Stimulated activated CD8-positive, alpha-beta memory T cell treated with anti-CD3 and anti-CD28 coated beads, Interleukin-15, amount 100 ng/mL, for 4 hours (primary cell): ENCODE measurements at places on chromosomes 16 and 17.

DNA sequence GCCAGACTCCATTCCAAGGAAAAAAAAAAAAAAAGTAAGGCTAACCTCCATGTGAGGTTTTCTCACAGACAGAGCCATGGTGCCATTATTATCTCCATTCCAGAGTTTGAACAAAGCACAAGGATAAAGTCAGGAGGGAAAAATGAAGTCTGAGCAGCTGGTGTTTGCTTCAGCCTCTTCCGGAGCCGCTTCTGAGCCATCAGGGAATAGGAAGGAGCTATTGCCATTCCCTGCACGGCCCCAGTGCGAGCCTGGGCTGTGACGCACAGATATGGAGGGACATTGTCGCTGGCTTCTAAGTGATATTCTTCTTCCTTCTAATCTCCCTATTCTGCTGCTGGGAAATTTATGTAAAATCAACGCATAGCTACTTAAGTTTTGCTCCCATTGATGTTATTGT is 69.5 kb upstream of the PIRT start:
- no peak for DNase-seq

DNA sequence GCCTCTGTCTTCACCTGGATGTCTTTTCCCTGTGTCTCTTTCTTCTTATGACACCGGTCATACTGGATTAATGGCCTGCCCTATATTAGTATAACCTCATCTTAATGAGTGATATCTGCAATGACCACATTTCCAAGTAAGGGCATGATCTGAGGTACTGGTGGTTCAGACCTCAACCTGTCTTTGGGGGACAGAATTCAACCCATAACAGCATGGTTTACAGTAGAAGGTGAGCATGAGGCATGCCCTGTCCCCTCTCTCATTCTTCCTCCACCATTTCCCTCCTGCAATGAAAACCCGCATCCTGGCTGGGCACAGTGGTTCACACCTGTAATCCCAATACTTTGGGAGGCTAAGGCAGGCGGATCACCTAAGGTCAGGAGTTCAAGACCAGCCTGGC is 2.8 kb upstream of the RAB37 start:
- DNase-seq, result no peak

DNA sequence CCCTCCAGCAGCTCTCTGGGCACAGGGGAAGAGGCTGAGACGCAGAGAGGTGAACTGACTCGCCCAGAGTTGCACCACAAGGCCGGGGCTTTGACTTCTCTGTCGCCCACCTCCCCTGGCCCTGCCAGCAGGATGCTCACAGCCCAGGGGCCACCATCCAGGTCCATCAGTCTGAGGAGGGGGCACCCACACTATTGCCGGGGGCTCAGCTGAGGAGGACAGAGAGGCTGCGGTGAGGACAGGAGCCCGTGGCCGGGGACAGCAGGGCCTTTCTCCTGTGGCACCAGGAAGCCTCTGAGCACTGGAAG is 32.6 kb downstream of the KDM8 start:
- no peak for DNase-seq

GRCh38 chr16:57522960-57523359 is 13.4 kb downstream of the CCDC102A start:
- DNase-seq, result no peak

- no peak for DNase-seq
Measured at GRCh38 chr17:31413081-31413799, 21.8 kb downstream of the RAB11FIP4 start.

DNA sequence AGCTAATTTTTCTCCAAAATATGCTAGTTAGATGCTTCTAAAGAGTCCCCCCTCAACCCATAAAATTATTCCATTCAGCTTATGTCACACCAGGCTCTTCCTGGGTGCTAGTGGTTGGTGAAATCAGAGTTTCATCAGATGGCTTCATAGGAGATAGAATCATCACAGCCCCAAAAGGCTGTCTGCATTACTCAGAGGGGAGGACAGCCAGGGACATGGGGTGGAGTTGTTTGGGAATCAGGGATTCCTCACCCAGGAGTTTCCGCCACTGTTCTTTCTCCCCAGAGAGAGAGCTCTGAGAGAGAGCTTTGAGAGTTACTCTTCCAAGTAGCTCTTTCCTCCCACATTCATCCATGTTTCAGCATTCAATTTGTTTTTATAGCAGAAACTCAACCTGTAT is 288 bp upstream of the KRT34 start:
- no peak for DNase-seq

DNA sequence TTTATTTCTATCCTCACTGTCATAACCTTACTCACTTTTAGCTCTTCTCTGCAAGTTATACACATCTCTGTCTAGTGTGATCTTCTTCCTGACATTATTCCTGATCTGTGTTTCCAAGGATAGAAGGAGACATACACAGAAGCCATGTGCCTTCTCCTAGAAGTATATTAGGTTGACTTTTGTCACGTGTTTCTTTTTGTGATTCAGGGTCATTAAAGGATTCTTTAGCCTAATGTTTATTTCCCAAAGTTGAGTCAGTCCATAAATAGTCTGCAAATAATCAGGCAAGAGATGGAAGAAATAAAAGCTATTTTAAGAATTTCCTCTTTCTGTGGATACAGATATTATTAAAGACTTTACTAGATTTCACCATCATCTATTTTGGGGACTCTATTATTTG is 214.1 kb upstream of the GOT2 start:
- no peak for DNase-seq

DNA sequence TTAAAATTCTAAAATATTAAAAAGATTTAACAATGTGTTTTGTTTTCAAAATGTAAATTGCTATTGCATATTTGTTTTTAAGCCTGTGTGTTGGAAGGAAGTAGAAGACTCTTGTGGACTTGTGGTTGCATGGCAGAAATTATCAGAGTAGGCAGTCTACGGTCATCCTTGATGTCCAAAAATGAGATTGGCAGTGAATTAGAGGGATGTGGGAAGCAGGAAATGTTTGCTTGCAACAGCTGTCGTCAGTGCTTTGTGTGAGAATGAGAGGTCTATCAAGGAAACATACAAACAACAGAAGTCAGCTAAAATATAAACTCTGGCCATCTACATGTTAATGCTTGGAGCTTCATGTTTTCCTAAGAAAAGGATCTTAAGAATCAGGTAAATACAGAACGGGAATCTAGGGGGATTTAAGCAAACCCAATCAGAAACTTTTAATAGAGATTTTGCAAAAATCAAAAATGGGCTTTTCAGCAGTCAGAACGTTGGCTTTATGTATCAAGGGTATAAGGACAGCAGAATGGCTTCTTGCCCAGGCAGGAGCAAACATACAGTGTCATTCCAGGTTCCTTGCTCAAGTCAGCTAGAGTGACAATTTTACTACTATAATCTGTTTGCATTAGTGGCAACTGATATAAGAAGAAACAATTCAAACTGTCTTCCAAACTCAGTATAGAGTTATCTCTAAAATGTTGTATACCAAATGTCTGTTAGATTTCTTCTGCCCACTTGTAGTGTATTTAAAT is 196.7 kb downstream of the CYB561 start:
- no peak for DNase-seq

DNA sequence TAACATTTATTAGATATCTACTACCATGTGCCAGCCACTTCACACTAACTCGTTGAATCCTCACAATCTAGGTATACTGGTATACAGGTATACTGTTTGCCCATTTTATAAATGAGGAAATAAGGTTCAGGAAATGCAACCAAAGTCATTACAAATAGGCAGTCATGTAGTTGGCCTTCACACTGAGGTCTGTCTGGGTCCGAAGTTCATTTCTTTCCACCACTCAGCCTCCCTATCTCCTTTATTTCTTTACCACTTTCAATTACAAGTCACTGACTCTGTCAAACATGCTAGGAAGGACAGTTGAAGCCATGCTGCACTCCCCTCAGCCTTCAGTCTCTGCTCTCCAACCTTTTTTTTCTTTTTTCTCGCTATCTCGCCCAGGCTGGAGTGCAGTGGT is 20.7 kb upstream of the SIAH1 start:
- no peak for DNase-seq

DNA sequence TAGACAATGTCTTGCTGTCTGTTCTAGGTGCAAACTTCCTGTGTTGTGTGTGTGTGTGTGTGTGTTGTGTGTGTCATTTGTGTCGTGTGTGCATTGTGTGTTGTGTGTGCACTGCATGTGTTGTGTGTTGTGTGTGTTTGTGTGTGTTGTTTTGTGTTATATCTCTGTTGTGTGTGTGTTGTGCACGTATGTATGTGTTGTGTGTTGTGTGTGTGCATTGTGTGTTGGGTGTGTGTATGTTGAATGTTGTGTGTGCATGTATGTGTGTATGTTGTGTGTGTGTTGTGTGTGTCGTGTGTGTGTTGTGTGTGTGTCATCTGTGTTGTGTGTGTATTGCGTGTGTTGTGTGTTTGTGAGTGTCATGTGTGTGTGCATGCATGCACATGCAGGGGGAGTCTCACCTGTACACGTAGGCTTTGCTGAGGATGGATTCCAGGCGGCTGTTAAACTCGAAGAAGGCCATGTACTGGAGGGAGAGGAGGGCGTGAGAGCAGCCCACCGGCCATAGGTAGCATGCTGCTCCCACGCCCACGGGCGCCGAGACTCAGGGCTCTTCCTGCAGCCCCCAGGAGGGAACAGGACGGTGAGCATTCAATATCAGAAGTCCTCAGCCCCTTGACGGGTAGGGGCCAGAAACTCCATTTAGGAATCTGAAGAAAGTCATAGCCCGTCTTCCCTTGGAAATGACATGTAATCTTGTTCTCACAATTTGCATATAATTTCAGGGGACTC is 58.2 kb downstream of the CNGB1 start:
- no peak for DNase-seq

DNA sequence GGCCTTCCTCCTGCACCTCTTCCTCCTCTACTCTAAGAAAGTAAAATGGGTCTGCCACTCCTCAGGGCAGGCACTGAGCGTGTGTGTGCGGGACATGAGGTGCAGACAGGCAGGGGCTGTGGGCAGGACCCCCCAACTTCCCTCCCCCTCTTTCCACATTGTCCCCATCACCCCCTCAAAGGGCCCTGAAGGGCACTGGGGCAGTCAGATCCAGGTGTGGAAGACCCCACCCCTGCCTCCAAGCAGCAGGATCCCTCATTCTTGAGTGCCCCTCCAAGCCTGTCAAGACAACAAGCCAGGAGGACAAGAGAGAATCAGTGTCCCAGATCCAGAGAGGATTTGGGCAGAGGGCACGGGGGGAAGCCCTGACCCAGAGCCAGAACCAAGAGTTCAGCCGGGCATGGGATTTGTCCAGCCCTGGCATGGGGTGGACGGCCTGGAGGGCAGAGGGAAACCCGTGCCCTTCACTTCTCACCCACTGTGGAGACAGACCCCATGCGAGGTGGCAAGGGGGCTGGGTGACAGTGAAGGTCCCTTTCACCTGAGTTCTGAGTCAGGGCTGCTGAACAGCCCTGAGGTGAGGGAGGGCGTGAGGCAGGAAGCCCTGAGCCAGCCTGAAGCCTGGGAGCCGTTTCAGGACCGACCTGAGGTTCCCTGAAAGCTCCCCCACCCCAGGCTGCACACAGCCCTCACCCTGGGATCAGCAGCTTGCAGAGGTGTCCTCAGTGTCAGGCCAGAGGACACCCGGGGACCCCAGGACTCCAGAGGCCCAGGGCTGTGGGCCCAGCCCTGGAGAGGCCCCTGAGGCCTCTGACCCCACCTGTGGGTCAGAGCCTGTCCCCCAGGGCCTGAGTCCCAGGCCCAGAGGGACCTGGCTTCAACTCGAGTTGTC is 45.8 kb downstream of the USP22 start:
- DNase-seq, result no peak

DNA sequence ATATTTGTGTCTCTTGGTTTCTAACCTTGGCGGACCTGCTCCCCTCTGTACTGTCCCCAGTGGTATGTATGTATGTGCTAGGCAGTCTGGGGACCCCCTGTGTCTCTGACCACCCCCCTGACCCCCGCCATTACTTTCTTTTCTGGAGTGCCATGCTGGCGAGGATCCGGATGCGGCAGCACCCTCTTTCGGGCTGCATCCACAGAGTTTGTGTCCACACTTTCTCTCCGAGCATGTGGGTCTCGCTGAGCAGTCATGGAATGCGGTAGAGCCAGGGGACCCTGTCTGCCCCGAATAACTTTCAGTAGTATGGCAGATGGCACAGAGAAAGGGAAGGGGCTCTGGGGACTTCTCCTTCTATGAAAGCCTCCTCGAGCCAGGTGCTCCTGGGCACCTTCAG is 17.0 kb downstream of the KCTD2 start:
- DNase-seq, result no peak

DNA sequence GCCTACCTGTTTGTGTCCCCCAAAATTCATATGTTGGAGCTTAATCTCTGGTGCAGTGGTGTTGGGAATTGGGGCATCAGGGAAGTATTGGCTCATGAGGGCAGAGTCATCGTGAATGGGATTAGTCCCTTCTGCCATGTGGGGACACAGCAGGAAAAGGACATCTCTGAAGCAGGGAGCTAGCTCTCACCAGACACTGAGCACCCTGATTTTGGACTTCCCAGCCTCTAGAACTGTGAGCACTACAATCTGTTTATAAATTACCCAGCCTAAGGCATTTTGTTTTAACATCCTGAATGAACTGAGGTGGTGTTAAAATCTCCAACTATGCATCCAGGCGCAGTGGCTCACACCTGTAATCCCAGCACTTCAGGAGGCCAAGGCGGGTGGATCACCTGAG is 206.0 kb downstream of the SEC14L1 start:
- no peak for DNase-seq

DNA sequence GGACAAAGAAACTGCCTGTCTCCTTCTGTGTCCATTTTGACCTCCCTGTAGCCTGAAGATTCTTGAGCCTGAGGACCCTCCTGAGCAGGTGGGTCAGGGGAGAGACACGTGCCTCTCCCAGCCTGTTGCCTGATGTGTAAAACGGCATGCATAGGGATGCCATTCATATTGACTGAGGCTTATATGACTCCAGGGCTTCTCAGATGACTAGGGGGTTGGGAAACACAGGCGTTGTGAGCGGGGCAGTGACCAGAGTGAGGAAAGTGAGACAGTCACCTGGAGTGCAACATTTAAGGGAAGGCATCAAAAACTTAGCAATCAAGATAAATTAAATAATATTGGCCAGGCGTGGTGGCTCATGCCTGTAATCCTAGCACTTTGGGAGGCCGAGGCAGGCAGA is 5.1 kb upstream of the SLC16A5 start:
- no peak for DNase-seq

GRCh38 chr16:82979406-82980111 is 352.8 kb downstream of the CDH13 start:
- no peak for DNase-seq

GRCh38 chr16:30354423-30355143 is 525 bp downstream of the CD2BP2 start:
- no peak for DNase-seq

DNA sequence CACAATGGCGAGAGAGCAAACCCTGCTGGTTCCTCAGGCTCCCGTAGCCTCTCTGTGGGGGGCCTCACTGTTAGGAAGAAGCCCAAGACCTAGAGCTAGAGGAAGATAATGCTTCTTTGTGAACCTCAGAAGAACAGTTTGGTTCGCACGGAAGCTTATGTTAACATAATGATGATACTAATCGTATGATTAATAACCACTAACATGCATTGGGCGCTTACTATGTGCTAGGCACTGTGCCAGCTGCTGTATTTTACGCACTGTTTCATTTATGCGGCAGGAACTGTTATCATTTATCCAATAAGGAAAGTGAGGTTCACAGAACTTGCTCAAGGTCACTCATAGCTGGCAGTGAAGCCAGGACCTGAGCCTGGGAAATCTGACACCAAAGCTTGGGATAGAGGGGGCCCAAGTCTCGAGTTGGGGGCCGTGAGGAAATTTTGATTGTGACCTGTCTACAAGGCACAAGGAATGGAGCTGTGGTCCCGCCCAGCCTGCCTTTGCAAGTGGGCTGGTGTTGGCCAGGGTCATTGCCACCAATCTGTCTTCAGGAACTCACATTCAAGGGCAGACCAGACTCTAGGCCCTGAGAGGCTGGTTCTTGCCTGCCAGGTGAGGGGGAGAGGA is 6.8 kb downstream of the PRCD start:
- DNase-seq, result no peak
